ENCODE measurements at places on chromosomes 16 and 17.

GRCh38 chr16:4788489-4788889 is 344 bp upstream of the SEPTIN12 start:
- DNase-seq, result no peak

- no peak for DNase-seq
These were observed 3.9 kb upstream of the MRPS23 start for GRCh38 chr17:57853695-57854094.

GRCh38 chr17:39551879-39552278 is 55.8 kb downstream of the NEUROD2 start:
- no peak for DNase-seq

GRCh38 chr17:62739645-62740388 is 68.3 kb downstream of the MARCHF10 start:
- DNase-seq, result no peak

DNA sequence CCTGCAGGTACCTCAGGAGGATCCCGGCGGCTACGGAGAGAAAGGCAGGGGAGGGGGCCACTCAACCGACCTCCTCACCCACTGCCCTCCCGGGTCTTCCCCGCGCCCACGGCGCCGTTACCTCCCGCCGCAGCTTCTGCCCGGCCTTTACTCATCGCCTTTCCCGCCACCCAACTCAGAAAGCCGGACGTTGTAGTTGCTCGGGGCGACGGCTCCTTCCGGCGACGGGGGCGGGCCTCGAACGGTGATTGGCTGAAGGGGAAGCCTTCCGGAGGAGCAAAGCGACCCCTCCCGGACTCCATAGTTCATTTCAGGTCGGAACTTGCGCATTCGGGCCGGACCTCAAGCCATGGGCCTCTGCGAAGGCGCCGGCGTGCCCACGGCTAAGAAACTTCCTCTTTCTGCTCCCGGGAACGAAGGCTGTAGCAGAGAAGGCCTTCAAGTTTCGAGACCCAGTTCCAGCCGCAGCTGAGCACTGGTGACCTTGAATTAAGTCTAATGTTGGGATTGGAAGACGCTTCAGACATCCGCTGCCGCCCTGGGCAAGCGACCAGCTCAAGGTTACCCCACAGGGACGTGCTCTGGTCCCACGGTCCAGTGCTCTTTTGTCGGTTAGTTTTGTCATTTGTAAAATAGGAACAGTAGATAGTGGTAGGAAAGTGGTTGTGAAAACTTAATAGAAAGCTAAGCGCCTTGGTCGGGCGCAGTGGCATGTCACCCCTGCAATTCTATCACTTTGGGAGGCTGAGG is at the start of gene PSMC3IP:
Gene PSMC3IP, minus strand, starts transcription at position 198 of the 750 bp plus-strand sequence. Its CDS starts 43 bp downstream, at position 155.
- peak; percentile 40 for DNase-seq

DNA sequence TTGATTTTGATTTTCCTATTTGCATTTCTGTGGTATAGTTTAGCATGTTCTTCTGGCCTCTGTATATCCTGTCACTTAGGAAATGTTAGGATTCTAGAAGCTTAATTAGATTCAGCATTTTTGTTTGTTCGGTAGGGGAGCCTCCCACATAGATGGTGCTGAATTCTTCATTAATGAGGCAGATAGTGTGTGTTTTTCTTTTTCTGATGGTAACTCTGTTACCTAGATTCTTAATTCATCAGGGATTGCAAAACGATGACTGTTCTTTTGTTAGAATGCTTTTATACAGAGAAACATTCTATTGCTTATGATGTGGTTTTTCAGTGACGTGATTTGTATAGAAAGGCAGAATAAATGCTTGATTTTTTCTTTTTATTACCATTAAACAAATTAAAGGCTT is 19.0 kb downstream of the BANP start:
- DNase-seq, result no peak

- DNase-seq, result no peak
These were observed 80.7 kb downstream of the HS3ST3B1 start for GRCh38 chr17:14381606-14382005.
